Stimulated activated CD4-positive, alpha-beta T cell treated with anti-CD3 and anti-CD28 coated beads, Interleukin-4, amount 100 ng/mL, for 4 hours (primary cell): ENCODE measurements at places on chromosomes 1 and 21.

DNA sequence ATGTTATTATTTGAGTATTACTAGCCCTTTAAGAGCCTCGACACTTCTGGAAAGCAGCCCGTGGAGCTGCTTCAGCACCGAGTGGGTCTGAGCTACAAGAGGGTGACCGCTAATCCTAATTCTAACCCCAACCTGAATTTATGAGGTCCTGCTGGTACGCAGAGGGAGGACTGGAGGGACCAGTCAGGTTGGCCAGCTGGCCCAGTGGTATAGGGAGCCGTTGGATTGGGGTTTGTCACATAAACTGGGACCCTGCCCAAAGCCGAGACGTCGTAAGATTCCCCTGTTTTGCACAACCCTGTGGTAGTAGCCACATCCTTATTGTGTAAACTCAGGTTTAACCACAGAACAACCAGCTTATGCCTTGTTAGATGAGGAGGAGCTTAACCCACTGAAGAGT, 60.8 kb upstream of the F3 start:
- no peak for DNase-seq

- DNase-seq: no peak
Observed at GRCh38 chr1:13828454-13829151, 128.6 kb downstream of the PRDM2 start.

DNA sequence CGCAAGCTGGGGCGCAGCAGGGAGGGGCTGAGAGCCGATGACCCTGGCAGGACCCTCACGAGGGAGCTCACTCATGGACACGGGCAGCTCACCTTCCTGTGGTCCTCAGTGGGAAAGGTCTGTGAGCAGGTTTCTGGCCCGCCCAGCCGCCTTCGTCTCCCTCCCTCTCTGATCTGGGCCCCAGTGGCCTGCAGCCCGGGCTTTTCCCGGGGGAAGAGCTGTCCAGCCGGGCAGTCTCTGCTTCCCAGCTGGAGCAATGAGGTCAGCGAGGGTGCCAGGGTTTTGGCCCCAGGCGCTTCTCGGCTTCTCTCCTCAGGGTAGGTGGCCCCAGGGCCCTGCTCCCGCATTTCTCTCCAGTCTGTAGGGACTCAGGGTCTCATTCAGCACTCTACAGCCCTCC, 22.2 kb upstream of the ARHGEF16 start:
- DNase-seq: no peak

DNA sequence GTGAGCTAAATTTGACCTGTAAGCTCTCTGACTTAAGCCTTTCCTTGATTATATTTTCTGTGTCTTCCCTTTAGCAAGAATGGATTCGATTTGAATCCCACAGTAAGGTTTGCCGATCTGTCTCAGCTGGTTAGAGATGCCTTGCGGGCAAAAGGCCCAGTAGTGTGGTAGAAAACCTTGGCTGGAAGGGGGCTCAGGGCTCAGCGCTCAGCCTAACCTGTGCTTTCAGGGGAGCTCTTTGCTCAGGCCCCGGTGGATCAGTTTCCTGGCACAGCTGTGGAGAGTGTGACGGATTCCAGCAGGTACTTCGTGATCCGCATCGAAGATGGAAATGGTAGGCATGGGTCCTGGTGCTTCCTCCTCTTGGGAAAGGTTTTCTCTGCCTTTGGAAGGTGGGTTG, 7.1 kb downstream of the NECAP2 start:
- no peak for DNase-seq

DNA sequence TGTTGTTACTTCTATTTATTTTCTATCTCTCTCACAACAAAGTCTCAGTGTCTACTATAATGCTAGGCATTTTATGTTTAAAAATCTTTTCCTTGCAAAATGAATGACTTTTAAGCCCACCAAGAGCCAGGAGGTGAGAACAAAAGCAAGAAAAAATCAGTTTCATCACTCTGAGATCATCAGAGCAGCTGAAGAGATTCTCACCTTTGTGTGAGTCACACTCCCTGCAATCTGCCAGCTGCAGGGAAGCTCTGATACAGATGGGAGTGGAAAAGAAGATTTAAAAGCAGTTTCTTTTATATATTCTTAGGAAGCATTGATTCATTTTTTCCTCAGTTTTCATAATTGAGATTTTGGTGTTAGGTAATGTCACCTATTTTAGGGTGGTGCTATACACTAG, 107.6 kb downstream of the LHX9 start:
- DNase-seq: no peak

GRCh38 chr21:28636752-28637691, 355.7 kb downstream of the LTN1 start:
- no peak for DNase-seq

DNA sequence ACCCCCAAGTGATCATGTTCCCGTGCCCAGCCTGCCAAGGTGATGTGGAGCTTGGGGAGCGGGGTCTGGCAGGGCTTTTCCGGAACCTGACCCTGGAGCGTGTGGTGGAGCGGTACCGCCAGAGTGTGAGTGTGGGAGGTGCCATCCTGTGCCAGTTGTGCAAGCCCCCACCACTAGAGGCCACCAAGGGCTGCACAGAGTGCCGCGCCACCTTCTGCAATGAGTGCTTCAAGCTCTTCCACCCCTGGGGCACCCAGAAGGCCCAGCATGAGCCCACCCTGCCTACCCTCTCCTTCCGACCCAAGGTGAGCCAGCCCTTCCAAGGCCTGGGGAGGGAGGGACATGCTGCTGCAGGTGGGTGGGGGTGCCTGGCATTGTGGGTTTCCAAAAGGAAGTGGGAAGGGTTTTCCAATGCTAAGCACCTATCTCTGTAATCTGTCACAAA, 2.3 kb downstream of the TRIM46 start:
- no peak for DNase-seq

GRCh38 chr1:21335750-21336224, 45.5 kb upstream of the ECE1 start:
- no peak for DNase-seq

DNA sequence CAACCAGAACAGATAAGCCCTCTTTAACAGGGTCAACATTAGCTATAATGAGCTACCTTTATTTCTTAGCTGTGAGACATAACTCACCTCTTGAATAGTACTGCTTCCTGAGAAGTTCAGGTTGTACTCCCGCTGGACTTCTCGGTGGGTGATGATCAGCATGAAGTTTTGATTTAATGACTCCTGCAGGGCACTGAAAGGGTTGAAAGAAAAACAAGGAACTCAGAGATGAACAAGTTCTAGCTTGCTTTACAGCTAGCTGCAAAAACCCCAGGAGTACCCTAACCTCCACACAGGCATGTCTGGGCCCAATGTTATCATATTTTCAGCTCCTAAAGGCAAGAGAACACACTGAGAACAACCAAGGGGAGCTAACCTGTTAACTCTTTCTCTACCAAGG, 254.4 kb downstream of the FAF1 start:
- DNase-seq: no peak

DNA sequence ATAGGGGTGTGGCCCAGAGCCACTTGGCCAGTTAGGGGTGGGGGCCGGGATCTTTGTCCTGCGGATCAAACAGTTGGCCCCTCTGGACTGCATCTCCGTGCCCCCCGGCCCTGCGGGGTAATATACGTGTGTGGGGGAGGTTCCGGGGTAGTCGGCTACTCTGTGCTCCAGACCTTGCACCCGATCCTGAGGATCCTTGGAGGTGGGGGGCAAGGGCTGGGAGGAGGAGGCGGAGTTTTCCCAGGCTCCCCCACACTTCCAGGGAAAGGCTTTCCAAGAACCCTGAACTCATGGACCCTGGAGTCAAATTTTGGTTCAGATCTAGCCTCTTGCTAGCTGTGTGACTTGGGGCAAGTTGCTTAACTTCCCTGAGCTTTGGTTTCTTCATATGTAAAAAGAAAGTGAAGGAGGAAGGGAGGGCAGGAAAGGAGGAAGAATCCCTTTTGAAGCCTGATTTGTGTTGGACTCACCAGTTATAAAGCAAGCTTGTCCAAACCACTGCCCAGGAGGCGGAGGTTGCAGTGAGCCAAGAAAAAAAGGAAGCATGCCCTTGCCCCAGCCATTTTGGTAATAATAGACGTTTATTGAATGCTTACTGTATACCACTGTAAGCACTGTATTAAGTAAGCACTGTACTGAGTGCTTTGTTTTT, 686 bp downstream of the MIIP start:
- no peak for DNase-seq
